Stimulated activated CD8-positive, alpha-beta memory T cell treated with anti-CD3 and anti-CD28 coated beads, Interleukin-4, amount 100 ng/mL, for 1 hour (primary cell): ENCODE measurements at places on chromosomes 11 and 22.

GRCh38 chr11:104164028-104164520 lies at the start of gene PDGFD:
Gene PDGFD, minus strand, starts transcription at chr11:104164147.
- peak; percentile 8 for DNase-seq

DNA sequence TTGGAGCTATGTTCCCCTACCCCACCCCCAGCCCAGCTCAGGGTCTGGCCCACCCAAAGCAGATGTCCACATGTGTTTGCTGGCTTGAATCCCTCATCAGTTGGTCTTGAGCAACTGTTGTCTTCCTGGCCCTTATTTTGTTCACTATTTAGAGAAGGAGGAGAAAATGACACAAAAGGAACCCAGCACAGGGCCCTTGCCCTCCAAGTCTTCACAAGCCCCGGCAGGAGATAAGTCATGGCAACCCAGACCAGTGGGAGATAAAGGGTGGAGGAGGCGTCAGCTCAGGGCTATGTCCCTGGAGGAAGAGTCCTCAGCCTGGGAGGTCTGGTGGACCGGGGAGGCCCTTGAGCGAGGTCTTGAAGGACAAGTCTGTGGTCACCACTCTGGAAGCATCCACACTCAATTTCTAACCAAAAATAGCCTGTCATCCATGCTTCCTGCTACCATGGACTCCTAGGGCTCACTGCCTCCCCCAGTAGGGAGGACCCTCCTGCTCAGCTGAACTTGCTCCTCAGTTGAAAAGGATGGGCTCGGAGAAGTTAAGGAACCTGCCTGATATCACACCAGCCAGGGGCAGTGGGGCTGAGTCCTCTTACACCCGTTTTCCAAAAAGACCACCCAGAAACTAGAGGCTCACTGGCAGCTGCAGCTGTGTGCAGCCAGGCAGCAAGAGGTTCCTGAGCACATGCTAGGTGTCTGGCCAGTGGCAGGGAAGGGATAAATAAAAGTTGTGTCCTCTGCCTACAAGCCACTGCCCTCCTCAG lies 1.8 kb upstream of the RAB3IL1 start:
- DNase-seq, result no peak

DNA sequence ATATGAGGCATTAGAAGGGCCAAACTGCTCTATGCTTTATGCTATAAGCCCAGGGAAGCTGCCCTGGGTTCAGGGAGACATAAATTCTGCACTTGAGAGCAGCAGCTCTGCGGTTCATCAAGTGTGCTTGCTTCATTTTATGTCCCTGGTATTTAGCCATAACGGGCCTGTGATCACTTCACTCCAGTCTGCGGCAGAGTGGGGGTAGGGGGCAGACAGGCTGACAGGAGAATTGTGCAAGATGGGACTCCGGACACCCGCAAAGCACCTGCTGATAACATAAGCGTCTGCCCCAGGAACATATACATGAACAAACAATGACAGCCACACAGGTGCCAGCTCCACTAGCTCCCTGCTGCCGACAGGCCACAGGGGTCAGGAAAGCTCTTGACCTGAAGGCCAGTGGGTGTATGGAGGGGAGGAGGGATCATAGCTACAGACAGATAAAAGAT lies 56.1 kb downstream of the SMCO4 start:
- DNase-seq, result no peak

DNA sequence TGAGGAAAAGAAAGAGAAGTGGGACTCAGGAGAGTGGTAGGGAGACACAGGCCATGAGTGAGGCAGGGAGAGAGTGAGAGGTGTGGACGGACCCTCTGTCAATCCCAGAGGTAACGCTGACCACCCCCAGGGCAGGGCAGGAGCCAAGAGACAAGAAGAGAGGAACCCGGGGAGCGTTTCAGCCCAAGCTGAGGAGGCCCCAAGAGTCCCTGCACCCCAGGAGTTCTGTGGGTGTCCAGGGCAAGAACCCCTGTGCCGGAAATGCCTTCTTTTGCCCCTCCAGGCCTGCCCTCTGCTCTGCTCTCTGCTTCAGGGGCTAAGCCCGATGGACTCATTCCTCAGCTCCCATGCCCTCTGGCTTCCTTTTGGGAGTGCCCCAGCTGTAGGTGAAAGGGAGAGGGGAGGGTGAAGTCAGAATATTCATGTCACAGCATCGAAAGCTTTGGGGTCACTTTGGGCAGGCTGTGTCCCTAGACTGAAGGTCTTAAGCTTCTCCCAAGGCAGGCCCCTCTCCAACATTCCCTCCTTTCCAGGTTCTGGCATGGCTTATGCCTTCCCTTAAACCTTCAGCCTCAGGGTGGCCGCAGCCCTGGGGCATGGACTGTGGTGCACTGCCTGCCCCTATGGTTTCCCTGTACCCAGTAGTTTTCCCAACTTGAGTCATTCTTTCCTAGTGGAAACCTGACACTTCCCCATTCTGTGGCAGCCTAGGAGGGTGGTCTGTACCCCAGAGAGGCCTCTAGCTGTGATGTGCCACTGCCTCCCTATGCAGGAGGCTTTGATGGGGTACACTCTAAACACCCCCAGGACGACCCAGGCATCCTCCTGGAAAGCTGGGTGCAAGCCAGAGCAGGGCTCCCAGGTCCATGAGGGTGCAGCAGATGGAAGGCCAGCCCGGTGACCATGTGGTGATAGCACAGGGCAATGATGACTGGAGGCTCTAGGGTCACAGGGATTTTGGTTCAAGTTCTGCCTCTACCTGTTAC lies 27.1 kb downstream of the MYEOV start:
- no peak for DNase-seq

DNA sequence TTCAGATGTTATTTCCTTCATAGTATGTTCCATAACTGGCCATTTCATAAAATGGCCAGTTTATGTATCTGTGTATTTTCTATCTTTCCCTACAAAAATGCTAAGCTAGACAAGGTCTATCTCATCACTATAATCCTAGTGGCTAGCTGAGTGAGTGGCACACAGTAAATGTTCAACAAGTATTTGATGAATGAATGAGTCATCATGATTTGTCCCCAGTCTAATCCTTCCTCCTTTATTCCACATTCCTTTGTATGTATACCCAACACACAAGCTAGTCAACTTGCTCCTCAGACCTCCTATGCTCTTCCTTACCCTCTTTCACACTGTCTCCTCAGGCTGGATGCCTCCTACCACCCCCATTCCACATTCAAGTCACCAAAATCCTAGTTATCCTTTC lies 12.5 kb downstream of the APLNR start:
- DNase-seq, result no peak

- no peak for DNase-seq
Observed at GRCh38 chr11:14079011-14079410, 116.5 kb downstream of the SPON1 start.

GRCh38 chr11:117713538-117713991 lies 83.5 kb downstream of the DSCAML1 start:
- no peak for DNase-seq

- no peak for DNase-seq
Observed at GRCh38 chr22:44505796-44506354, 7.8 kb upstream of the RTL6 start.

- DNase-seq, result no peak
Observed at GRCh38 chr11:96287822-96288439, 55.1 kb downstream of the MAML2 start.

- DNase-seq, result no peak
Observed at GRCh38 chr11:37087650-37088572, 489.9 kb upstream of the RAG2 start.

- no peak for DNase-seq
Observed at GRCh38 chr11:2105511-2105910, 33.7 kb downstream of the IGF2 start.

DNA sequence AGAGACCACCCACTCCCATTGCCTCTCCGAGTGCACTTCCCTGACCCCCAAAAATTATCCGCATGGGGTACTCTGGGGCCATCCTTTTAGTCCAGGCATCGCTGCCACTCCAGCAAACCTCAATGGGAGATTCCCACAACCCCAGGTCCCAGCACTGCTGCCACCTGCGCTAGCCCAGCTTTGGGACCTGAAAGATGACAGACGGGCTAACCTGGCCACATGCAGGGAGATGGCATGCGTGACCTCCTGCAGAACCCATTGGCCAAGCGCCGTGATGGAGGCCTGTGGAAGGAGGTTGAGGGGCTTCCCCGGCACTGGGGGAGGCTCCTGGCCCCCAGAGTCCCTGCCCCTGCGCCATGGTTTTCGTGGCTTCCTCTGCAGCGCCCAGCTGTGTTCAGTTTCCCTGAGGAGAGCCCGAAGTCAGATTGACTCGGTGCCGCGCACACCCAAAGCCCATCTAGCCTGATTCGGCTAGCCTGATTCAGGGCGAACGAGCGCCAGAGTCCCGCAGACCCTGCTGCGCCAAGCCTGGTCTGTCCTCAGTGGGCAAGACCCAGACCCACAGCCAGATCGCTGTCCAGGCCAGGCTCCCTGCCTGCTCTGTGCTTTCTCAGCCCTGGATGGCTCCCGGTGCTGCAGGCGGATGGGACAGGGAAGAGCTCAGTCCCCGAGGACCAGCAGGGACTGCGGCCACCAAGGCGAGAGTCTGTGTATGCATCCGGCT lies 751 bp upstream of the WNT7B start:
- DNase-seq, result no peak

GRCh38 chr11:105241136-105241535 lies 101.6 kb upstream of the CARD18 start:
- DNase-seq, result no peak

DNA sequence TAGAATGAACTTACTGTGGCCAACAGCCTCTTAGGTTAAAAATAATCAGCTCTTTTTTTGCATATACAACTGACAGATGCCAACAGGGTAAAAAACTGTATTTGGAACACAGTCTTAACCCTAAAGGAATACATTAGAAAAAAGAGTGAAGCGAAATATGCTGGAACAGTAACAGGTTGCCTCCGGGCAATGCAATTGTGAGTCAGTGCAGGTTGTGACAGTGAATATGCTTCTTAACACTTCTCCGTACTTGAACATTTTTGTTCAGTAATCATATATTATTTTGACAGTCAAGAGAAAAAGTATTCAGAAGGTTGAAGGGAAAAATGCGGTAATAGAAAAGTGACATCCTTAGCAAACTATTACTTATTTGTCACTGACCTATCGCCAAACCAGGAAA lies 98.5 kb downstream of the DBX1 start:
- no peak for DNase-seq

GRCh38 chr11:122647736-122648275 lies 7.7 kb upstream of the UBASH3B start:
- DNase-seq, result no peak

DNA sequence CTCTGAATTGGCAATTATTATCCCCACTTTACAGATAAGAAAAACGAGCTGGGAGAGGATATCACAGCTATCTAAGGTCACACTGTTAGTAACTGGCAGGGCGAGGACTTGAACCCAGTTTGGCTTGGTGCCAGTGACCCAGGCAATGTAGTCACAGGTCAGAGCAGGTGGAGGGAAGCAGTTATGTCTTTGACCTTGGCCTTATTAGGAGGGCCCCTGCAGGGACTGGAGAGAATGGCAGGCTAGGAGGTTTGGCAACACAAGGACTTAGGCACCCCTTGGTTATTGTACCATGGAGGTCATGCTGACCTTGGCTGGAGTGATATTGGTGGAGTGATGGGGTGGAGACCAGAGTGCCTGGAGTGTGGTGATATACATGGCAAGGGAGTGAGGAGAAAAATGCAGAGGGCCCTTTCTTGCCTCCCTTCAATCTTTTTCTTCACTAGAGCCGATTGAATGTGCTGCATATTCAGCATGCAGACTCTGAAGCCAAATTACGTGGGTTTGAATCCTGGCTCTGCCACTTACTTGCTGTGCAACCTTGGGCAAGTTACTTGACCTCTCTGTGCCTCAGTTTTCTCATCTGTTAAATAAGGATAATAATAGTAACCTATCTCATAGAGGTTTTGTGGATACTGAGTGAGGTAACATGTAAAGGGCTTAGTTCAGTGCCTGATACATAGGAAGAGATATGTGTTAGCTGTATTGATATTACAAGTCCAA lies 92.7 kb upstream of the TBCEL start:
- DNase-seq, result no peak
